ENCODE measurements at places on chromosomes 3 and 15.

GRCh38 chr3:64685800-64686445, 1.9 kb downstream of the ADAMTS9 start:
- DNase-seq = peak; percentile 3

DNA sequence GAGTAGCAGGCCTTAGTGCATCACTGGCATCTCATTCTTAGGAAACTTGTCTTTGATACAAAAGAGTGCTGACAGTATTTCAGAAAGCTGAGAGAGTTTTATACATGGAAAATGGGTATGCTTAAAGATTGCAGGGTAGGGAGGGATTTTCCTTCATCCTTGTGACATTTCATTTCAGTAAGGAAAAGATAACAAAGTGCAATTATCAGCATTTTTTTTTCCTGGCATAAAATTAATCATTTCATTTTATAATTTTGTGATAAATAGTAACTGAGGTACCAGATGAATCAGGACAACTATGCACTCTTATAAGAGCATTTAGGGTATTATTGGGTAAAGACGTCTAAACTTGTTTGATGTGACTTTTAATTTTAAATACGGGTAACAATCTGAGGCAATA, 10.3 kb downstream of the KBTBD8 start:
- no peak for DNase-seq

GRCh38 chr3:54647721-54648120, 280.1 kb downstream of the LRTM1 start:
- DNase-seq = no peak

DNA sequence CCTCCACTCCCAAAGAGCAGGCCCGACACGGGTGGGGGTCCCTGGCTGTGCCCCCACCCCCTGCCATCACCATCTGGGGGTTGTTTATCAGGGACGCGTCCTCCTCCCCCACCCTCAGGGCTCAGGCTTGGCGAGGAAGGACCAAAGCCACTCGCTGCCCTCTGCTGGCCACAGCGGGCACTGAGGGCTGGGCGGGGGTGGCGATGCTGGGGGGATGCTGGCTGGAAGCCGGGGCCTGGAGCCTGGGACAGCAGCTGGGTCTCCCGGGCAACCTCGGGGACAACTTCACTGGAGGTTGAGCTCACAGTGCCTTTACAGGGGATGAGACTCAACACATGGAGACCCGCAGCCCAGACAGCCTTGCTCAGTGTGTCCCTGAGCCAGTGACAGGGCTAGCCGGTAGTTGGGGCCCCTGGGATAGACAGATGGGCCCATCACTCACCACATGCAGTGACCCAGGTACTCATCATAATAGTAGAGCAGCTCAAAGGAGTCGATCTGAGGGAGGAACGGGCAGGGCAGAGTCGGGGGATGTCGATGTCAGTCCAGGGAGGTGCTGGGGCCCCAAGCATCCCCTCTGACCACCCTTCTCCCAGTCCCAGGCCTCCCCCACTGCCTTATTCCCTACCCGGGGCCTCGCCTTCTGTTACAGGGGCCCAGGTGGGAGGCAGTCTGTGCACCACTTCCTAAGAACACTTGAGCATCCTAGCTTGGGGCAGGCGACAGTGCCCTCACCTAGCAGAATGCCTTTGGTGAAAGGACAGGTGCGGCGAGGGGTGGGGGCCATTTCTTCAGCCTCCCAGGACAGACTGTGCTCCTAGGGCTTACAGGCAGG, 5.9 kb upstream of the CALML4 start:
- DNase-seq = peak; percentile 8

DNA sequence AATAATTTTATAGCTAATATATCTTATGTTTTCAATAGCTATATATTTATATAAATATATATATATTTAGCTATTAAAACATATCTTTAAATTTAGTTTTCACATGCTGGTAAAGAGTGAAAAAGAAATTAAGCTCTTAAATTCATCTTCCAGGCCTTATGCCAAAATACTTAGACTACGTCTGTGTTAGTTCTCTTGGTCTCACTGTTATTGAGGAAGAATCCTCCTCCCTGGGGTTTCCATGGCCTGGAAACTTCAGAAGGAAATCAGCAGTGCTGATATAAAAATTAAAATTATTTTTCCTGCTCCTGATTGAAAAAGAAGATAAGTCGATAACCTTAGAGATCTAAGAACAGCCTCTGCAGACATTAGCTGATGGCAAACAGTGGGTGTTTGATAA, 225.1 kb upstream of the LMCD1 start:
- no peak for DNase-seq
